H9 (cell line): ENCODE measurements at places on chromosomes 2 and 18.

GRCh38 chr2:223888251-223888650, 50.9 kb upstream of the AP1S3 start:
- no peaks in the 10 kb centered on the region for H3K4me1 ChIP-seq
- no peak overlapping the region for H3K27ac ChIP-seq
- H3K4me3 ChIP-seq, result no peak overlapping the region
- DNase-seq, result no peak
- no peaks in the 10 kb centered on the region for H3K27me3 ChIP-seq

DNA sequence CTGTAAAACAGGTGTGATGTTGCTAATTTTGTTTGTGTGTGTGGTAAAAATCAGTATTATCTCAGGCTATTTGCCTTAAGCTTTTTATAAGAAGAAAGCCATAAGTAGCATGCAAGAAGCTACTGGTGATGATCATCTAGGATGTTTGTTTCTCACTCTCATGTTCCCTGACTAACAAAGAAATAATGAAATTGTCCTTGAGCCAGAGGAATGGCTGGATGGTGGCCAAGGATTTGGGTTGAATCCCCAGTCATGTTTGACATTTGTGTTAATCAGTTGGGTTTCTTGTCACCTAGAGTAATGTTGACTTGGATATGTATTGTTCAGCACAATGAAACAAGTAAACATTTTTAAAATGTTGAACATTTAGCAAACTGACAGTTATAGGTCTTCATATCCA, 496.8 kb upstream of the ZEB2 start:
- no peaks in the 10 kb centered on the region for H3K27me3 ChIP-seq
- no peak overlapping the region for H3K4me3 ChIP-seq
- H3K27ac ChIP-seq, result no peak overlapping the region
- DNase-seq, result no peak
- H3K4me1 ChIP-seq, result peaks cover 4% of the 10 kb centered on the region; the same call in 1 of the 2 replicates

DNA sequence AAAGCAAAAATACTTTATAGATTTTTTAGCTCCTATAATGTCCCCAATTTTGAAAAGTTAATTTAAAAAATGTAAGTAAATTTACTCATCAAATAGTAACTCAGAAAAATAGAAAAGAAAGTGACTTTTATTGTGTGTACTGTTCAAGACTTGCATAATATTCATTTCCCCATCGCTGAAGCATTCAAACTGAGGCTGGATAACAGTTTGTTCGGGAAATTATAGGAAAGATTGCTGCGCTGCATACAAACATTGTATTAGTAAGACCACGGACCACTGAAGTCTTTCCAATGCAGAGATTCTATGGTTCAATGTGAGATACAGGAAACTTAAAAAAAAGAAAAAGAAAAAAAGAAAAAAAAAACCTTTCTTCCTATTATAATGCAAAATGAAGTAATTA, 10.4 kb downstream of the STK17B start:
- H3K4me1 ChIP-seq, result no peaks in the 10 kb centered on the region
- H3K27me3 ChIP-seq, result no peaks in the 10 kb centered on the region

DNA sequence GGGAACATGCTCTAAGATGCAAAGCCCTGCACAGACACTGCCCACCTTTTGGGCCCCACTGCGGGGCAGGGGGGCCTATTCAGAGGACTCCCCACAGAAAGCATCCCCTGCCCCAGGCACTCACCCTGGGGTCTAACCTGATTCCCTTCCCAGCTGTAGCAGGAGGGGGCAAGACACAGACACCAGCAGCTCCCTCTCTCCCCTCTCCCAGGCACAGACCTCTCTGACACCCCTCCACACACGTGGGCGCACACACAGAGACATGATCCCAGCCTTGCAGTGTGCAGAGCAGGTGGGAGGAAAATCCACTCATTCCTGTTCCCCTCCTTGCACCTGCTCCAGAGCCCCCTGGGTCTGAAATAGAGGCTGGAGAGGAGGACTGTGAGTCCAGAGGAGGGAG, 10.7 kb downstream of the TNS1 start:
- H3K4me3 ChIP-seq, result no peak overlapping the region
- H3K36me3 ChIP-seq, result no peaks in the 10 kb centered on the region
- H3K27me3 ChIP-seq, result no peaks in the 10 kb centered on the region
- no peak for DNase-seq
- no peaks in the 10 kb centered on the region for H3K4me1 ChIP-seq

DNA sequence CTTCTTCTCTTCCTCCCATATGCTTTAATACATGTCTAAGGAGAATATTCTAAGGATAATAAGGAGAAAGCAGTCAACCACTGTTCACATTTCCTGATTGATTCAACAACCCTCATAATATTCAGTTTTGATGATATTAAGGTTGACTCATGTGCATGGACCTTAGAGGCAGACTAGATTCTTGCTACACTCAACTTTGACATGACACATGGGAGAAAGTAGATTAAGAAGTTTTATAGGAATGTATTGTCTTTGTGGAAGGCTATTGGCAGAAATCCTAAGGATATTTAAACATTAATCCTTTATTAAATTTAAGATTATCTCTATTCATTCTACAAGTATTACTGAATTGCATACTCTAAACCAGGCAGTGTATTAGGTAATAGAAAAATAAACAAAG, 309.1 kb upstream of the CYRIA start:
- H3K4me1 ChIP-seq, result no peaks in the 10 kb centered on the region
- H3K27ac ChIP-seq, result no peak overlapping the region
- H3K27me3 ChIP-seq, result no peaks in the 10 kb centered on the region
- no peak for DNase-seq
- H3K4me3 ChIP-seq, result no peak overlapping the region

GRCh38 chr2:63790906-63791305, 50.8 kb upstream of the UGP2 start:
- H3K4me1 ChIP-seq, result peaks cover 8% of the 10 kb centered on the region
- H3K27me3 ChIP-seq, result no peaks in the 10 kb centered on the region; the same call in 1 of the 2 replicates
- no peak overlapping the region for H3K27ac ChIP-seq
- DNase-seq, result no peak
- H3K36me3 ChIP-seq, result no peaks in the 10 kb centered on the region; the same call in 1 of the 3 replicates

- H3K4me3 ChIP-seq, result peak overlapping the region; percentile 8; the same call in 1 of the 3 replicates
- H3K4me1 ChIP-seq, result no peaks in the 10 kb centered on the region
- no peak for DNase-seq
- peaks cover 50% of the 10 kb centered on the region for H3K36me3 ChIP-seq
- H3K27ac ChIP-seq, result no peak overlapping the region
- H3K27me3 ChIP-seq, result no peaks in the 10 kb centered on the region
These were observed 50.6 kb downstream of the MDH1 start for GRCh38 chr2:63639344-63639743.

- DNase-seq, result peak; percentile 51
- peak overlapping the region; percentile 34 for H3K4me3 ChIP-seq
- peaks cover 35% of the 10 kb centered on the region; the same call in 1 of the 2 replicates for H3K4me1 ChIP-seq
These were observed 37.5 kb downstream of the TBC1D8 start for GRCh38 chr2:101113441-101114267.

DNA sequence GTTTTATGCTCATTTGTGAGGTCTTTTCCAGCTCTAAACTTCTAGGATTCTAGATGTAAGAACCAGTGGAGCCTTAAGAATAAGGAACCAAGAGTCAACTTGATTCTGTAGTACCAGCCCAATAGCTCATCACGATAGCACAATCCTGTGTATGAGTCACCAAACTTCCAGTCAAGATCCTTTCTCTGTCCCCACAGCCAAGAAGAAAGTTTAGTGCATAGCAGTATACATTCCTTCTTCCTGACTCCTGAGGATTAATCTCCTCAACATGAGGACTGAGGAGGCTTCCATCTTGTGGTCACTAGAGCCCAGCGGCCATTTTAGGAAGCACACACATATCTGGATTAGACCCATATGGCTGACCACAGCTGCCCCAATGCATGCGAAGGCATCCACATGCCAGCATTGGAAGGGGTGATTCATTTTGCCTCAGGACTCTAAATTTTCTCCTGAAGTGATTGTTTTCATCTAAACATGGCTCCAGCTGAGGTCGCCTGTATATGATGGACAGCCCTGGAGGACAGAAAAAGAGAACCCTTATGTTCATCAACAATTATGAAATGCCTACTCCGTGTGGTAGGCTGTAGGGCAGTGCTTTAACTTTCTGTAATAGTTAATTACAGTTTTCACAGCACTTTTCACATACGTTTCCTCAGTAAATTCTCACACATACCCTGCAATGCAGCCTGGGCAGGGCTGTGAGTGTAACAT, 53.5 kb downstream of the RASGRP3 start:
- H3K27me3 ChIP-seq, result no peaks in the 10 kb centered on the region
- no peaks in the 10 kb centered on the region for H3K36me3 ChIP-seq
- H3K4me1 ChIP-seq, result no peaks in the 10 kb centered on the region
- H3K27ac ChIP-seq, result no peak overlapping the region
- DNase-seq, result no peak
